SIG-M5 (cell line): ENCODE measurements at places on chromosomes 3 and 15.

DNA sequence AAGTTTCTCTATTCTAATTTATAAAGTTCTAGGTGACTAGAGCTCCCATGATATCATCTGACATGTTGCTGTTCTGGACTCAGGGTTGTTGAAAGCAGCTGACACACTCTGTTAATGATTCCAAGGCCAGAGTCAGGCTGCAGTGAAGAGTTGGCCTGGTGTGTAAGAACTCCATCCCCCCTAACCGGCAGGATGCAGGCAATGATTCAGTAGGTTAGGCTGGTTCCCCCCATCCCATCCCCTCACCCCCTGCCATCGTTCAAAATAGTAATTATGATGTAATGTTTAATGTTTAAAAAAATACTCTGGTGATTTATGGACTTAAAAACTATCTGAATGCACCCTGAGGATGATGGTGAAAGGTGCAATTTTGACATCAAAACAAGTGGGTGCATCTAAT, 4.6 kb upstream of the TRIM71 start:
- DNase-seq: no peak

- DNase-seq: no peak
Measured at GRCh38 chr15:48090666-48091065, 30.1 kb upstream of the SLC24A5 start.

DNA sequence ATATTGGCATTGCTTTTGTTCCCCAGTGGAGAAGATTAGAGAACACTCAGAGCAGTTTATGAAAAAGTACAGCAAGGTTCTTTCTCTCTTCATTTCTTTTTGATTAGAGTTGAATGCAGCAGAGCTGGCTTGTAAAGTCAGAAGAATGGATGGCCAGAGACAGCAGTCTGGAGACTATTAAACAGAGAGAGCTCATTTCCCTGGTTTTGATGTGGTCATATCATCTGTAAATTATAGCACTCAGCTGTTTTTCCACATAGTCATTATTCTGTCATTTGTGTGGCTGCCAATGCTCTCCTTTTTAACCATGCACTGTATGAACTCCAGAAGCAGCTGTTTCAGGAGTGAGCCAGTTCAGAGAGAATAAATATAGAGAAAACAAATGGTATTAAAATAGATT, 177.4 kb upstream of the CRBN start:
- no peak for DNase-seq

DNA sequence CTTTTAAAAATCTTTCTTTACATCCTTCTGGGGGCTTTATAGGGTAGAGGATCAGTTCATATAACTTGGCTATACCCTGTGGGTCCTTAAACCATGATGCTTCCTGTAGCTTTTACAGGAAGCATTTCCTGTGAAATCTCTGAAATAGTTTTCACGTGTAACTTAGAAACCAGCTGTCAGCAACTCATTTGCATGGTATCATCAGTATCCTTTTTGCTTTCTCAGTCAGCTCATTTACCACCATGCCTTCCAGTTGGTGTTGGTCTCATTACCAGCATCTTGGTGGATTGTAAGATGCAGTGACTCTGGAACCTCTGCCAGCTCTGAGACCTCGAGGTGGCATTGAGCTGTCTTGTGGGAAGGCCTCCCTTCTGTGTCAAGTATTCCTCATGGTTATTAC, 96.7 kb upstream of the MYZAP start:
- DNase-seq: no peak

- DNase-seq: no peak
Measured at GRCh38 chr3:186213946-186214345, 105.1 kb upstream of the ETV5 start.

DNA sequence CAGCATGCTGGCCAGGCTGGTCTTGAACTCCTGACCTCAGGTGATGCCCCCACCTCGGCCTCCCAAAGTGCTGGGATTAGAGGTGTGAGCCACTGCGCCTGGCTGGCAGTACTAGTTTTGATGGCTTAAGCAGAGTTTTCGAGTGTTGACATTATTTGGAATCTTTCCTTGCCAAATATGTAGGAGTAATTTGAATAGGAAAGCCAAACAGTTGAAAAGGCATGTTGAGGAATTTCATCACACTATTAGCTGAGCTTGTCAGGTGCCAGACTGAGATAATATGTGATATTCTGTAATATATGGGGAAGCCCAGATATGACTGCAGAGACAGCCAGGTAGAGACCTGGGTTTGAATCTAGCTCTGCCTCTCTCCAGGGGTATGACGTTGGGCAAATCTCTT, 109.3 kb downstream of the SV2B start:
- no peak for DNase-seq

DNA sequence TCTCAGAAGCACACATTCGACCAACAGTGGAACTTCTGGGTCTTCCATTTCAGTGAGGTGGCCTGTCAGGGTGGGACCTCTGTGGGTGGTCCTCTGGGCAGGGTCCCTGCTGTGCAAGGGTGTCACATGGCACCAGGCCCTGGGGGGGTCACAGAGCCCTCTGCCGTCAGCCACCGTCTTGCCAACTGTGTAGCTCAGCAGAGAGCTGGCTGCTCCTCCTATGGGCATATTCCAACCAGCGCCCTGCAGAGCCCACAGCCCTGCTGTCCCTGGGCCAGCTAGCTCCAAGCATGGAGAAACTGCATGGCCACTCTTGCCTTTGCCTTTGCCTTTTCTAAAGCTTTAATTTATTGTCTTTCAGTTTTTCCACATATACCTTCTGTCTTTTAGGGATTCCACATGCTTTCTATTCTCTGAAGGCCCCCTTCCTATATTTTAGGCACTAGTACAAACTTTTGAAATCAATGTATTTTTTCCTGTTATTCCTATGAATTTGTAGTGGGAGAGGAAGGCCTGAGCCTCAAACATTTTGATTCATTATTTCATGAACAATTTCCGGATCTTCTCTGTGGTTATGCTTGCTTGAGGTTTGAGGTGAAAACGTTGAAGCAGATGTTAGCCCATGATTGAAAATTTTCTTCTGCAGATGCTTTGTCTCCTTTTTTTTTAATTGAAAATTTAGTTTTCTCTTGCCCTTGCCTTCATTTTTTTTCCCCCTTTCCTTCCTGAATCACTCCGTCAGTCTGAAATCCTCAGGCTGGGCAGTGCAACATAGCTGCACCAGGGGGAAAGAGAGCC, 11.7 kb downstream of the IQCF1 start:
- DNase-seq: no peak

- no peak for DNase-seq
Measured at GRCh38 chr3:63753995-63754394, 65.1 kb upstream of the C3orf49 start.

- peak; percentile 94 for DNase-seq
Measured at GRCh38 chr3:196643201-196643749, 3.8 kb downstream of the NRROS start.

- DNase-seq: no peak
Measured at GRCh38 chr15:47412136-47412535, 305.2 kb upstream of the SEMA6D start.

- DNase-seq: no peak
Measured at GRCh38 chr3:155182467-155182866, 102.3 kb downstream of the MME start.

- DNase-seq: no peak
Measured at GRCh38 chr15:74243431-74243830, 7.3 kb downstream of the CCDC33 start.

DNA sequence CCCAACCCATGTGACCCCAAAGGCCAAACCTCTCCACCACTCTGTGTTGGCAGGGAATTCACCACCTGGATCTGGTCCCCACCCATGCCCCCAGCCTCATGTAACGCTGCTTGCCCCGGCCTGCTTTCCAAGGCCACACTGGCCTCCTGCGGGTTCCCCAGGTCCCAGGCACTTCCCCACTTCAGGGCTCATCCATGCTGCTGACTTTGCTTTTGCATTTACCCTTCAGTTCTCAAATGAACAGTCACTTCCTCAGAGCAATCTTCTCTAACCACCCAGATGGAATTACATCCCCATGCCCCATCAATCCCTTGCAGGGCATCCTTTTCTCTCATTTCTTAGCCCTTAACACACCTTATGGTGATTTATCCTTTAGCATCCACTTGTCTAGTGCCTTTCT, 9.2 kb downstream of the DAPK2 start:
- DNase-seq: no peak

GRCh38 chr15:98597666-98598065, 50.7 kb upstream of the IGF1R start:
- no peak for DNase-seq

DNA sequence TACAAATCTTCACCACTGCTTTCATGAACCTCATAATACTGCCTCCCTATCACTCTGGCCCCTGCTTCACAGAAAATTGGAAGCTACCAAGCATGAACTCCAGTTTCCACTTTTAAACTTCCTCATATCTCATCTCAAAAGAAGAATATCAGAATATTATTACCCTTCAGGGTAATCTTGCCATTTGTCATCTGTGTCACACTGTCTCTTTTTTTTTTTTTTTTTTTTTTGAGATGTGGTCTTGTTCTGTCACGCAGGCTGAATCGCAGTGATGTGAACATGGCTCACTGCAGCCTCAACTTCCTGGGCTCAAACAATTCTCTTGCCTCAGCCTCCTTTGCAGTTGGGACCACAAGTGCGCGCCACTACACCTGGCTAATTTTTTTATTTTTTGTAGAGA, 80.4 kb upstream of the TCF12 start:
- DNase-seq: no peak

DNA sequence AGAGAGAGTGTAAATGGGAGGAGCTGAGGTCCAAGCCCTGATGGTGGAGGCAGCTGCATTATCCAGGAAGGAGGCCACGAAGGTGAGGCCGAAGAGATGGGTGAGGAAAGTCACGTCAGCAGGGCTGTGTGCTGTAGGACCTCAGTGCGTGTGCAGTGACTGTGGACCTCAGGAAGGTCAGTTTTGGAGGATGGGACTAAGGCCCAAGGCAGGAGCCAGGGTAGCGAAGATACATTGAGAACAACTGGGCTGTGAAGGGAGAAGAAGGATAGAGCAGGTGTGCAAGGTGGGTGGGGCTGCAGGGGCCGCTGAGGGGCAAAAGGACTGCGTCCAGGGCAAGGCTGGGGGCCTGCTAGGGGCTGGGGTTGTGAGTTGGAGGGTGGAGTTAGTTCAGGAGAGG, 4.9 kb downstream of the KLHL40 start:
- DNase-seq: no peak

DNA sequence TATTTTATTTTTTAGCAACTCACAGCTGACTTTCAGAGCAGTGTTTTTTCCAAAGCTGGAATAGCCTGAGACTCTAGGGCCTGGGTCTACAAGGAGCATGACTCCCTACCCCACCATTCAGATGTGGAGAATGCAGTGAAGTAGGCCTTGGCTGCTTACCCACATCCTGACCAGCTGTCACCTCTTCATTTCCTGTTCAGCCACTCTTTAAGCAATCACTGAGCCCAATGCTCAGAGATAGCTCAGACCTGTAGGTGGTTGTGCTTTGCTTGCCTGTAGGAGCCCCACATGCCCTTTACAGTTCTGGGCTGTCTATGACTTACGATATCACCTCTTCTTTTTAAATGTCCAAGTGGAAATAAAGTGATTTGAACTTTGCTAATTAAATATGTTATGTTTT, 148.1 kb downstream of the NEK11 start:
- DNase-seq: no peak

GRCh38 chr3:139917226-139917785, 17.7 kb upstream of the CLSTN2 start:
- no peak for DNase-seq

- DNase-seq: no peak
Measured at GRCh38 chr3:94099311-94099710, 36.5 kb downstream of the NSUN3 start.

GRCh38 chr3:70488131-70488530, 175.7 kb upstream of the MDFIC2 start:
- no peak for DNase-seq

GRCh38 chr15:50676799-50677483, 9.7 kb downstream of the TRPM7 start:
- DNase-seq: no peak

DNA sequence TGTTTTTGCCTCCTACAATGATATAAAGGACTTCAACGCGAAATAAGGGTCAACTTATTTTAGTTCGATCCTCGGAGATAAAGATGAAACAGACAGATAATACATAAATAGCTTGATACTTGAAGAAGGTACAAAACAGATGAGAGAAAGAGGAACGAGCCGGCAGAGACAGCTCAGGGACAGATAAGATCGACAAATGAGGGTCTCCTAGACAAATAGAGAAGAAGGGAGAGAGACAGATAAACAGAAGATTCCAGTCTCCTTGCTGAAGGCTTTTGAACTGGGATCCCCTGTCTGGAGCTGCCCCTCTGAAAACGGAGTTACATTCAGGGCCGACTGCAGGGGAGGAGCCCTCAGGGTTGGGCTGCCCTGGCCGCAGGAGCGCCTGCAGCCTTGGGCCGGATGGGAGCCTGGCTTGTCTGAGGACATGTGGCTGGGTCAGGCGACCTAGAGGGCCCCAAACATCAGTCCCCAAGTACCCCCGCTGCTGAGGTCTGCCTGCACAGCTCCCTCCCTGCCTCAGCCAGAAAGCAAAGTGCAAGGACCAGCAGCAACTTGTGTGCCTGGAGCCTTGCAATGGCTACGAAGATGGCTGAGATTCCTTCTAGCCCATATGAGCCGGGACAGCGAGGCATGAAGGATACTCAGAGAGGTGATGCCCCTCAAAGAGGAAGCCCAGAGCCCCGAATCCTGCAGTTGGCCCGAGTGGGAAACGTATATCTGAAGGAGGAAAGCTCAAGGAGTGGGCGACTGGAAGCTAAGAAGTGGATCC, 926 bp upstream of the SKOR1 start:
- DNase-seq: no peak

- DNase-seq: no peak
Measured at GRCh38 chr15:86743283-86743903, 663.7 kb downstream of the AGBL1 start.

GRCh38 chr15:92683511-92683834, 27.9 kb upstream of the FAM174B start:
- DNase-seq: no peak

DNA sequence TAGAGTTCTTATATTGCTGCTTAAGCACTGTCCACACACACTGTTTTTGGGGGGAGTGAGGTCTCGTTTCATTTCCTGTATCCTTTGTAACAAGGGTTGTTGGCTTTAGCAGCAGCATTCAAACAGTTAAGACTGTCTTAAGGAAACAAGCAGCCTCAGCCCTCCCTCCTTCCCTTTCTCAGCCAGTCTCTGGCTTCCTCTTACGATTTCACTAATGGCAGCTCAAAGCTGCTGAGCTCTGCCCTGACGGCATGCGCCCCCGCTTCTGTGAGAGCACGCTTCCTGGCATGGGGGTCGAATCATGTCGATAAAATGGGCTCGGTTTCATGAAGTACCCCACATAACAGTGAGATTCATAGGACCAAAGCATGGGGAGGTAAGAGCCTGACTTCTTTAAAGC, 105.0 kb downstream of the KLHL25 start:
- DNase-seq: peak; percentile 30

GRCh38 chr3:56347219-56347871, 120.9 kb downstream of the ERC2 start:
- no peak for DNase-seq
